Thyroid gland (tissue), 4 donors: ENCODE measurements at places on chromosomes 3 and 15.
A peak's percentile ranks its signal among the peaks of the same experiment; 100 is the strongest.

- H3K27me3 ChIP-seq: no peaks in the 10 kb centered on the region
- no peak for DNase-seq
- H3K4me1 ChIP-seq: peaks cover 49% of the 10 kb centered on the region
- H3K27ac ChIP-seq: no peak overlapping the region
- H3K36me3 ChIP-seq: no peaks in the 10 kb centered on the region
- H3K4me3 ChIP-seq: no peak overlapping the region
Observed at GRCh38 chr15:70793694-70794093, 30.3 kb upstream of the UACA start.

DNA sequence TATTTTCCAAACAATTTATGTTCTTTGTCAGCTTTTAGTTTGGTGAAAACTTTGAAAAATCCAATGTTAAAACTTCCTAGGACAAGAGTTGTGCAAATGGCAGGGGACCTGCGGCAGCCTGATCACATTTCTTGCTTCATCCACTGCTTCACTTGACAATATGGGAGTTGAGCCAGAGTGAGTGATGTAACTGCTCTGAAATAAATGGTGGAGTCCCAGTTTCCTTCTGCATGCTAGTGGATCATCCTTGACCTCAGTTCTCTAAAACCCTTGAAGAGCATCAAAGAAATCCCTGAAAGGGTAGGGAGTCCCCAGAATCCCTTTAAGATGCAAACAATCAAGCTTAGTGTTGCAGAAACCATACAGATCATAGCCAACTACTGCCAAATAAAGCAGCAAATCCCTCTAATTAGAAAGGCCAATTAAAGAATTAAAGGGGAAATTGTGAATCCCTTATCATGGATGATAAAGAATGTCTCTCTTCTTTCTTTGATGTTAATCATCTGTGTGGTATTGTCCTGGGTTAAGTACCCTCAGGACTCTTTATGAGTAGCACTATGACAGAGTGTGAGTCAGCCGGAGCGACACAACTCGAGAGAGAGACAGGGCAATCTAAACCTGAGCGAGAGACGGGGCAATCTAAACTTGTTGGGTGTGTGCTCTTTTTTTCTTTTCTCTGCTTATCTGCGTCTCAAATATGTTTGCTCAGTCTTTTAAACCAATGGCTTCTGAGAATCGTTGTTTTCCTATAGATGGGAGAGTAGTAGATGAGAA, 41.8 kb upstream of the GAP43 start:
- no peaks in the 10 kb centered on the region for H3K36me3 ChIP-seq
- H3K4me1 ChIP-seq: no peaks in the 10 kb centered on the region
- no peak overlapping the region for H3K4me3 ChIP-seq
- H3K27me3 ChIP-seq: no peaks in the 10 kb centered on the region
- no peak overlapping the region for H3K27ac ChIP-seq

DNA sequence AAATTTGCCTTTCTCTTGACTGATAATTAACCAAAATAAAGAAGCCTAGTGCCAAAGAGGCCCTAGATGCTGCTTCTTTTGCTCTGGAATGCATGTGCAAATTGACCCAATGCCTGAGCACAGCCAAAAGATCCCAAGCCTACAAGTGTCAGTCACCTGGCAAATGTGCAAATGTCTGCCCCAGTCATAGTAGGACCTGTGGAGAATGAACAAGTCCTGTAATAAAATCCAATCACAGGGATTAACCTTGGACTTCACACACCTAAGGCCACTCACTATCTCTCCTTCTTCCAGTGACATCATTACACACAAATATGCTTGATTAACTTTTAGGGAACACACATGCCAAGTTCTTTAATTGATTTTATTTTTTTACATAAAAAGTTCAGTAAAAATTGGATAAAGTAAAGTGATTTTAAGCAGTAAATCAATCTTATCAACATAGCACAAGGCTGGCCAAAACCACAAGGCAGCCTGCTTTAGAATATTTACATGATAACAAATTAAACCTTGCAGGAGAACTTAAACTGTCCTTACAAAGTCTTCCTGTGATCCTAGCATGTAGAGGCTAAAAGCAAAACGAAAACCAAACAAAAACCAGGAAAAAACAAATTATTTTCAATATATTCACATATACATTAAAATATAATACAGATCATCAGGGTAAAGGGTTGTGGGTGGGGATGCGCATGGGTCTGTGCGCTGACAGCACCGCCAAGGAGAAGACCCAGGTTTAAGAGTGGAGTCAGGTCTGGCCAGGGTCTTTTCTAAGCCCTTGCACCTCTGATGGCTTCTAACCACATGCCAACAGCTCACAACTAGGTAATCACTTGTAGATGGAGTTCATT, 36.8 kb downstream of the NBEAL2 start:
- no peak overlapping the region for H3K27ac ChIP-seq
- H3K27me3 ChIP-seq: no peaks in the 10 kb centered on the region
- DNase-seq: no peak
- H3K4me1 ChIP-seq: peaks cover 30% of the 10 kb centered on the region

- no peak overlapping the region for H3K27ac ChIP-seq
- H3K36me3 ChIP-seq: no peaks in the 10 kb centered on the region
- H3K4me1 ChIP-seq: no peaks in the 10 kb centered on the region
- DNase-seq: no peak
Observed at GRCh38 chr15:32919749-32920414, 202.1 kb downstream of the GREM1 start.

GRCh38 chr3:184696697-184697096, 15.2 kb downstream of the MAGEF1 start:
- H3K4me1 ChIP-seq: peaks cover 4% of the 10 kb centered on the region
- no peaks in the 10 kb centered on the region for H3K27me3 ChIP-seq
- H3K4me3 ChIP-seq: no peak overlapping the region
- no peak for DNase-seq
- no peaks in the 10 kb centered on the region for H3K36me3 ChIP-seq

GRCh38 chr3:168801794-168802193, 706.1 kb upstream of the GOLIM4 start:
- no peaks in the 10 kb centered on the region for H3K27me3 ChIP-seq
- no peak overlapping the region for H3K27ac ChIP-seq

DNA sequence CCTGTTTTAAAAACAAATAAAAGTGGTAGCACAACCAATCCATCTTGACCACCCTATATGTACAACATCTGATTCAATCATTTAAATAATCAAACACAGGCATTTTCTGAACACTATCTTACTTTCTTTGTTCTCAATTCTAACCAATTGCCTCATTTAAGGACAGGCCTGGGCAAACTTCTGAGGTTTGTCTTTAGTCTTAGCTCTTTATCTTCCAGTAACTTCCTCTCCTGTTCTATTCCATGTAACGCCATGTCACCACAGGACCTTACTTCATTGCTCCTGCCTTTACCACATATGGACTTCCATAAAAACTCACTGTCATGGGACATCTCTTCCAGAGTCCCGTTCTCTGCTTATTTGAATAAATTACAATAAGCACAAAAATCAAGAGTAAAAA, 14.9 kb downstream of the HDGFL3 start:
- H3K4me3 ChIP-seq: no peak overlapping the region
- H3K27me3 ChIP-seq: no peaks in the 10 kb centered on the region
- no peak for DNase-seq
- H3K4me1 ChIP-seq: peaks cover 11% of the 10 kb centered on the region
- H3K27ac ChIP-seq: no peak overlapping the region

- H3K27ac ChIP-seq: peak within 1 kb of the TSS; percentile 84
- DNase-seq: peak; percentile 70
- no peaks in the 10 kb centered on the region for H3K27me3 ChIP-seq
- H3K36me3 ChIP-seq: no peaks in the 10 kb centered on the region
- H3K4me3 ChIP-seq: peak within 1 kb of the TSS; percentile 64
- H3K4me1 ChIP-seq: peaks cover 42% of the 10 kb centered on the region
Observed at GRCh38 chr15:73926219-73927002, at the start of gene LOXL1. LOXL1 (plus strand) TSS chr15:73926462; CDS start chr15:73926784, 322 bp downstream.

- DNase-seq: no peak
- no peak overlapping the region for H3K4me3 ChIP-seq
- H3K27me3 ChIP-seq: no peaks in the 10 kb centered on the region
- H3K27ac ChIP-seq: no peak overlapping the region
- no peaks in the 10 kb centered on the region for H3K4me1 ChIP-seq
- H3K36me3 ChIP-seq: no peaks in the 10 kb centered on the region
Observed at GRCh38 chr3:147773116-147773630, 364.0 kb downstream of the ZIC1 start.

GRCh38 chr15:59294574-59295260, 78.0 kb downstream of the MYO1E start:
- H3K4me1 ChIP-seq: peaks cover 22% of the 10 kb centered on the region
- no peak for DNase-seq
- no peak overlapping the region for H3K4me3 ChIP-seq

DNA sequence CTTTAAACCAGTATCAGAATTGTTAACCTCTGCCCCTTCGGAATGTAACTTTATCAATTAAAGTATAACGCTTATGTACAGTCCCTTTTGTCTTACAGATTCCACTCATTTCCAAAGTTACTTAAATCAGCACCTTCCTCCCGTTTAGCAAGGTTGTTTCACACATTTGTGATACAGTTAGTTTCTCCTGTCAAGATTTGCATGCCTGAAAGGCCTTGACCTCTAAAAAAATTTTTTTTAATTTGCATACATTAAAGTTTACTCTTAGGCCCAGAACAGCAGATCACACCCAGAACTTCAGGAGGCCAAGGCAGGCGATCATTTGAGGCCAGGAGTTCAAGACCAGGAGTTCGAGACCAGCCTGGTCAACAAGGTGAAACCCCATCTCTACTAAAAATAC, 9.1 kb downstream of the INO80 start:
- H3K36me3 ChIP-seq: no peaks in the 10 kb centered on the region
- H3K27ac ChIP-seq: no peak overlapping the region
- H3K4me3 ChIP-seq: no peak overlapping the region
- DNase-seq: no peak
- no peaks in the 10 kb centered on the region for H3K4me1 ChIP-seq

DNA sequence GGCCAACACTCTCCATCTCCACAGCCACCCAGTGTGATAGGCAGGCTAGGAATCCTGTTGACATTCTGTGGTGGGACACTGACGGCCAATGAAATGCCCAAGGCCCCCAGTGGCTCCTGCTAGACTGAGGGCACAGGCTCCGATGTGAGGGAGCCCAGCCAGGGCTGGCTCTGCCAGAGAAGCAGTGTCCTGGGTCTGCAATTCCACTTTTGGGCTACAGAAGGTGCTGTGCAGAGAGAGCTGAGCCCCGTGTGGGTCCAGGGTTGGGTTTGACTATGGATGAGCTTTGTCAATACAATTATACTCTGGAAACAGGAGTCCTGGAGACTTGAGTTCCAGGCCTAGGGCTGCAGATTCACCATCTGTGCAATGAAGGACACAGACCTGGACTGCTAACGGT, 55.7 kb upstream of the TMEM115 start:
- H3K4me3 ChIP-seq: no peak overlapping the region
- no peaks in the 10 kb centered on the region for H3K27me3 ChIP-seq
- H3K36me3 ChIP-seq: no peaks in the 10 kb centered on the region
- H3K4me1 ChIP-seq: no peaks in the 10 kb centered on the region

- H3K27ac ChIP-seq: no peak overlapping the region
- no peaks in the 10 kb centered on the region for H3K4me1 ChIP-seq
- H3K27me3 ChIP-seq: no peaks in the 10 kb centered on the region
- H3K36me3 ChIP-seq: no peaks in the 10 kb centered on the region
Observed at GRCh38 chr15:27408428-27408827, 437.4 kb downstream of the GABRG3 start.
